ENCODE measurements at places on chromosomes 11 and 22.

DNA sequence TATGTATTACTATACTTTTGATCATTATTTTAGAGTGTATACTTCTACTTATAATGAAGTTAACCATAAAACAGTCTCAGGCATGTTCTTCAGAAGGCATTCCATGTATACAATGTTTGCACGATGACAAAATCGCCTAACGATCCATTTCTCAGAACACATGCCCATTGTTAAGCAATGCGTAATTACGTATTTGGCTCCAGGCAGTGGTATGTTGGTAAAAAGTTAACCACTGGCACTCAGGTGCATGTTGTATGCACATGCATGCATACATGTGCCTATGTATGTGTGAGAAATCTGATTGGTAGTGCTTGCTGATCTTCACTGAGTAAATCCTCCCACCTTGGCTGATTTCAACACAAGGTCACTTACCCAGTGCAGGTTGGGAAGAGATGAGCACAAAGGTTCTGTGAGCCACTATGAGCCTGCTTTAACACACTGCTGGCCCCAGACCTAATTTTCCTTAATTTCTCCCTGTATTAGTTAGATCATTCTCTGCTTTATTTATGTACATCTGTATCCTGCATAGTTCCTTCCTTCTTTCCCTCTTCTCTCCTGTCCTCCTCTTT lies 164.6 kb downstream of the ARHGAP42 start:
- DNase-seq: no peak

DNA sequence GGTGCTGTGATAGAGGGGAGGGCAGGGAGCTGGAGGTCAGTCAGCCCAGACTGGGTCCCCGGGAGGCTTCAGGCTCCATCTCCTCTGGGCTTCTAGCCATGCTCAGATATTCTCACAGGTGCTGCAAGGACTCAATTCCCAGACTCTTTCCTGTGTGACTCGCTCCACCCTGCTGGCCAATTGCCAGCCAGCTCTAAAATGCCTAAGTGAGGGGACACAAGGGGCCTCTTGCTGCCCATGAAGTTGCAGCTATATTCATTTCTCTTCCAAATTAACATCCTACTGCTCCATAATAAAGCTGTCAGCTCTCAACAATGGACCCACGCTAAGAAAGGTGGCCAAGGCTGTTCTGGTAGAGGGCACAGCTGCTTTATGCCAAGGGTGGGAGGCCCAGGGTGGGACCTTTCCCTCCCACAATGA lies 101.5 kb downstream of the PLEKHA7 start:
- DNase-seq: peak; percentile 37

DNA sequence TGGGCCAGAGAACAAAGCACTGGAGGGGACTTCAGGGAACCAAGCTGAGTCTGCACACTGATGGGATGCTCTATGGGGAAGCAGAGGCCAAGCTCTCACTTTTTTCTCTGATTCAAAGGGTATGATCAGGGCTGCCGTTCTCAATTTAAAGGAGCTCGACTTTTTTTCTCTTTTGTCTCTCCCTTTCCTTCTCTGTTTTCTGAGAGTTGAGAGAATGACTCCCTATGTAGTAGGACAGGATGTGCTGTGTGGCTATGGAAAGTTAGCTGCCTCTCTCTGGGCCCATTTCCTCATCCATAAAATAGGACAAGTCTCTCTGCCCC lies 7.9 kb downstream of the ADORA2A start:
- no peak for DNase-seq

- DNase-seq: no peak
Observed at GRCh38 chr11:58845386-58845785, 882 bp upstream of the GLYATL2 start.

- DNase-seq: no peak
Observed at GRCh38 chr11:106193956-106194355, 116.5 kb downstream of the AASDHPPT start.

DNA sequence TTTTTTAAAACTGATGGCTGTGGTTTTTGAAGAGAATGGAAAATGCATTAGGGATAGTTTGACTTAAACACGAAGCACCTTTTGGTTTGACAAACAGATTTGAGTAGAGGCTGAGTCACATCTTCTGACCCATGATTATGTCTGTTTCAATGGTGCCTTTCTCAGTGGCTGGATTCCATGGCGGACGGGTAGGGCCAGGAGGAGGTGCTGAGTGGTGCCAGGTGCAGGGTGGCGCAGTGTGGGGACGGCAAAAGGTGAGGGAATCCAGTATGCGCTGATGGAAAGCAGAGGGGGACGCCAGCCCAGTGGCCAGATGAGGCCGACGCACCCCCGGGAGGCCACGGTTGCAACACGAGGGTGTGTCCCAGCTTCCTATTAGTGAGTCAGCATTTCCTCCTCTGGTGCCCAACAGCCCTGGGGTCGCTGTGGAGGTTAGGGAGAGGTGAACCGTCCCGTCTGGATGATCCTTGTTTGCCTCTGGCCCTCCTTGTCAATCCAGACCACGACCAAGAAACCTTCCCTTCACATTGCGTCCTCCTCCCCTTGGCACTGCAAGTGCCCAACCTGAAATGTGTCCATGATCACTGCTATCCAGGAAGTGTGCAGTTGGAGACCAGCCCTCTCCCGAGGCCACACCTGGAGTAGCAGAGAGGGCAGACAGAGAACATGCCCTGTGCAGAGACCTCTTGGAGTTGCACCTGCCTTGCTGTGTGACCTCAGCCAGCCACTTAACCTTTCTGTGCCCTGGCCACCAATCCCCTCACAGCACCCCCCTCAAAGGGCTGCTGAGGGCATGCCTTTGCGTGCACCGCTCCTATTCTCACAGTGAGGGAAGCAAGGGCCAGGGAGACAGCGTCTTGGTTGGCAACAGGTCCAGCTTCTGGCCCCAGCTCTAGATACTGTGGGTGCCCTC lies 32.5 kb upstream of the ATXN10 start:
- peak; percentile 84 for DNase-seq

DNA sequence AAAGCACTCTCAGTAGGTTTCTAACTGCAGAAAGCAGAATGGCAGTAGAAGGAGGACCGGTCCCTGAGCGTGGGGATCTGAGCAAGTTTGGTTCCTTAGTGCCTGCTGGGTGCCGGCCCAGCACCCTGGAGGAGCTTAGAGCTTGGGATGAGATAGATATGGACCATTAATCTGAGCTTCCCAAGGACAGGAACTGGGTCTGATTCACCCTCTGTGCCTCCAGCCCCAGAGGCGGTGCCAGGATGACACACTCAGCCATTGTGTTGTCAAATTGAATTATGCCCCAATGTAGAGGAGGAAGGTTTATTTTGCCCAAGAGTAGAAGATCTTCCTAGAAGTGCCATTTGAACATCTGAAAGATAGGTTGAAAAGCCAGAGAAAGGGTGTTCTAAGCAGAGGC lies 4.3 kb downstream of the ZC3H7B start:
- DNase-seq: peak; percentile 90

- DNase-seq: peak; percentile 28
Observed at GRCh38 chr11:776561-777287, 563 bp downstream of the GATD1 start.

DNA sequence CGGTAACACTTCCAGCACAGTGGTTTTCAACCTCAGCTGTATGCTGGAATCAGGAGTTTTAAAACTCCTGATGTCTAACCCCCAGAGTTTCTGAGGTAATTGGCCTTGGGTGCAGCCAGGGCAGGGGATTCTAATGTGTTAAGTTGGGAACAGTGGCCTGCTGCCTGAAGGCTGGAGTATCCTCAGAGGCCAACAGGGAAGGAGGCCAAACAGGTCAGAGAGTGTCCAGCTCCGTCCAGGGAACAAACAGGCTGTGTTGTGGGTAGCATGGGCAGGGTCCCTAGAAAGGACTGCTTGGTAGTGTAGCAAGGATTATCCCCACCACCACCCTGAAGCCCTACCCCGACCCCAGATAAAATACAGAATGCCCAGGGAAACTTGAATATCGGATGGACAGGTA lies 10.8 kb upstream of the DAGLA start:
- no peak for DNase-seq

DNA sequence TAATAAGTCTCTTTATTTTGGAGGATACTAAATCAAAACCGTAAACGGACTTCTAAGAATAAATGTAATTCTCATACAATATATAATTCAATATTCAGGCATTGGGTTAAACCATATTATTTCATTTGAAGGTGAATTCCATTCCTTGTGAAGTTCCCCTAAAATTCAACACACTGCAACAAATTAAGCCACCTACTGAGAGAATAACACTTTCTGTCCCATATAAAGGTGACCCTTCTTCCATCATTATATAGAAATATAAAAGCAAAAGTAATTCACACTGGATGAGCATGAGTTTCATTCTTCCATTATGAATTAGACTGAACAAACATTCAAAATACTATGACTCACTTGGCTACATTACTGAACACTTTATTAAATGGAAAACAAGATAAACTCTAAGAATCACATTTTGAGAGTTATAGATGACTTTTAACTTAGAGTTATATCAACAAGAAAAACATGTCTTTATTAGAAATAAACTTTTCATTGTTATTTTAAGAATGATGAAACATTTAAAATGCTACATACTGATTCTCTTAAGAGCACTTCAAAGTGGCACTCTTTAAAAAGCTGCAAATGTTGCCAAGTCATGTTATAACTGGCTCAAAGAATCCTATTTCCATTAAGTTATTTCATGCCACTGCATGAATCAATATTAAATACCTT lies 2.8 kb downstream of the SESN3 start:
- DNase-seq: peak; percentile 6

GRCh38 chr11:127471662-127472061 lies 471.1 kb upstream of the KIRREL3 start:
- DNase-seq: no peak

DNA sequence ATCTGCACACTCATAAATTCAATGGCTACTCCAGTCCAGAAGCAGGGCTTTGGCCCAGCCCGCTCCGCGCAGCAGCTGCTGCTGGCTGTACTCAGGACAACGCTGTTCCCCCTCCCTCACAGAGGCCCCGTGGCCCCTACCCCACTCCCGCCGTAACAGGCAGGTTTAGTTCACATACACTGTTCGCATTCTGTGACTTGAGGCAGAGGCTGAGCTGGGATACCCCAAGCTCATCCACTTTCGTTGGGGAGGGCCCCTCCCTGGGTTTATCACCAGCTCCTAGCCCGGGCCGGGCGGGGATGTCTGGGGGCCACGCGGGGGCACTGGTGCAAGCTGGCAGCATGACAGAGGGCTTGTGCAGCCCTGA lies 52.4 kb downstream of the SYT13 start:
- DNase-seq: no peak

- no peak for DNase-seq
Observed at GRCh38 chr11:33479231-33479630, 221.4 kb downstream of the C11orf91 start.

- no peak for DNase-seq
Observed at GRCh38 chr11:57463671-57464538, 3.6 kb downstream of the RTN4RL2 start.

GRCh38 chr11:90723475-90723874 lies 500.6 kb upstream of the CHORDC1 start:
- DNase-seq: no peak

GRCh38 chr11:134228625-134229024 lies 4.2 kb downstream of the VPS26B start:
- DNase-seq: peak; percentile 50

DNA sequence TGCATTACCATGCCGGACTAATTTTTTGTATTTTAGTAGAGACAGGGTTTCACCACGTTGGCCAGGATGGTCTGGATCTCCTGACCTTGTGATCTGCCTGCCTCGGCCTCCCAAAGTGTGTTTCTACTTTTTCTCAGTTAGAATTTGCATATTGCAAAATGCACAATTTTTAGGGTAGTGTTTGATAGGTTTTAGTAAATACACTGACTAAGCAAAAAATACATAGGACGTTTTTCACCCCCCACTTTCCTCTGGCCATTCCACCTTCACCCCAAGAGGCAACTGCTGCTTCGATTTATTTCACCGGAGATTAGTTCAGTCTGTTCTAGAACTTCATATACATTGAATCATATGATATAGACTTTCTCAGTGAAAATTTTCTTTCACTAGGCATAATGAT lies 1269.1 kb downstream of the TBC1D22A start:
- no peak for DNase-seq

DNA sequence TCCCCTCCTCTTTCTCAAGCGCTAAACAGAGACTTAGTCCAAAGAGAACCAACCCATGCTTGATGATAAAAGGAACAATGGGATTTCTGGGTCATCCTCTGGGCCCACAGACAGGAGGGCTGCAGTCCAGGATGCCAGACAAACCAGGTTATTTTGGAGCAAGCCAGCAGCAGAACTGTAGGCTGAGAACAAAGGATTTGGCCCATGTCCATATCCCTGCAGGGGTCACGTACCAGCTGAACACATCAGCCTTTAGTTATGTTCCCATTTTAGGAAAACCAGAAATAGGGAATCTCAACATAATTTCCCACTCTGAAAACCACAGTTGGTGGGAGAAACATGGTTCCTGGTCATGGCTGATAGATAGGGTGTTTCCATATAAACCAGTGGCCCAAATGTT lies 533.6 kb upstream of the CADM1 start:
- no peak for DNase-seq

DNA sequence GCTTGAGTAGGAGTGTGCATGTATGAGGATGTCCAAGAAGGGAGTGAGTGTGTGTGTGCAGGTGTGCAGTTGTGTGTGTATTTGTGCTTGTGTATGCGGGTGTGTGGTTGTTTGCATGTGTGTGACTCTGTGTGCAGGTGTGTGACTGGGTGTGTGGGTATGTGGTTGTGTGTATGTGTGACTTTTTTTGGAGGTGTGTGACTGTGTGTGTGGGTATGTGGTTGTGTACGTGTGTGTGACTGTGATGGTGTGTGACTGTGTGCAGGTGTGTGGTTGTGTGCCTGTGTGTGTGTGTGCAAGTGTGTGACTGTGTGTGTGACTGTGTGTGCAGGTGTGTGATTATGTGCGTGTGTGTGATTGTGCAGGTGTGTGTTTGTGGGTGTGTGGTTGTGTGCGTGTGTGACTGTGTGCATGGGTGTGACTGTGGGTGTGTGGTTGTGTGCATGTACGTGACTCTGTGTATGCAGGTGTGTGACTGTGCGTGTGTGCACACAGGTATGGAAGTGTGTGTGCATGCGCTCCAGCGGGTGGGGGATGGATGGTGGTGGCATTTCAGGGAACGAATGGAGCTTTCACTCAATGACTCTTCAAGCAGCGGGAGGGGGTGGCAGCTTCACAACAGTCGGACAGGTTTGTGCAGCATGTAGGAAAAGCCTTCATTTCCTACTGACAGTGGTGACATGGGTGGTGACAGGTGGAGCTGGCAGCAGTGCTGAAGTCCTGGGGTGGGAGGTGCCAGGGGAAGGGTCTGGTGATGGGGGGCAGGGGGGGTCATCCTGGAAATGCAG lies 47.6 kb downstream of the CACNA1I start:
- no peak for DNase-seq

- peak; percentile 85 for DNase-seq
Observed at GRCh38 chr11:16881074-16881709, 133.0 kb downstream of the PLEKHA7 start.

Data from kidney tubule cell (primary cell).